ENCODE measurements at places on chromosomes 7 and 10. TPM values are rescaled to one million over a fixed set of nuclear protein-coding genes. Genes with fewer than 3 reads are reported as not detected.

The NACAD gene
- total RNA-seq: 0.11 TPM

The SLC26A3 gene
- not detected for total RNA-seq

The PLXDC2 gene
- 0.86 TPM for total RNA-seq

The PSD gene
- total RNA-seq: 4.3 TPM

The COL28A1 gene
- not detected for total RNA-seq

The ADCY1 gene
- total RNA-seq: 0.14 TPM

The XRCC2 gene
- total RNA-seq: 10.9 TPM

The TMEM176B gene
- 0.82 TPM for total RNA-seq

The FKBP6 gene
- not detected for total RNA-seq

The PTN gene
- total RNA-seq: not detected

The DGKI gene
- total RNA-seq: not detected

The TRIM24 gene
- total RNA-seq: 22.8 TPM

The AGR2 gene
- not detected for total RNA-seq

All from activated naive CD8-positive, alpha-beta T cell treated with anti-CD3 and anti-CD28 coated beads, Interleukin-2, amount 10 ng/mL, durations not matched to agents 7 days and 5 days (primary cell).